ENCODE measurements at places on chromosomes 3 and 15.

- no peak for DNase-seq
Measured at GRCh38 chr3:160018959-160019358, 30.3 kb downstream of the IL12A start.

DNA sequence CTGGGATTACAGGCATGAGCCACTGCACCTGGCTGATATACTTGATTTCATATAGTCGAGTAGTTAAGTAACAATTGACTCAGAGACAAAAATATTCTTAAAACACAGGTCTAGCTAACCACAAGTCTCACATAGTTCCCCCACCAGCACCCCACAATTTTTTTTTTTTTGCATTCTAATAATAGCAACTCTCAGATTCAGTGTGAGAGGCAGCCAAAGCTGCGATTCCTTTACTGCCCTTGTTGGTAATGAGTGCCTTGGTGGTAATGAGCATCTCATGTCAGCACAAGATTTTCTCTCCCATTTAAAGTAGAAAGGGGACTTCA is 72.5 kb downstream of the WWTR1 start:
- DNase-seq, result no peak

DNA sequence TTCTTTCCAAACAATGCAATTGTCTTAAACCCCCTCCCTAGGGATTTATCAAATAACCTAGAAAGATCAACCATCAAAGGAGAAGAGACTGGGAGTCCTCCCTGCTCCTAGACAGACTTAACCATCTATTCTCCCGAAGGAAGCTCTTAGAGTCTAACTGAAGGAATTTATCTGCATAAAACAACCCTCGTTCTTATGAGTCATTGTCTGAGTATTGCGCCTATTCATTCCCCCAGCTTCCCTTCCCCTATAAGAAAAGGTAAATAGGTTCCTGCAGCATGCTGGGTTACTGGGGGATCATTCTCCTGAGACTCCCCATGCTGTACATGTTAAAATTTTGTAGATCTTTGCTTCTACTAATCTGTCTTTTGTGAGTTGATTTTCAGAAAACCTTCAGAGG is 412.7 kb downstream of the OCA2 start:
- DNase-seq, result no peak

- DNase-seq, result no peak
Measured at GRCh38 chr3:103388214-103388613, 953.4 kb downstream of the ZPLD1 start.

GRCh38 chr3:51678641-51679040 is 7.6 kb downstream of the TEX264 start:
- no peak for DNase-seq

DNA sequence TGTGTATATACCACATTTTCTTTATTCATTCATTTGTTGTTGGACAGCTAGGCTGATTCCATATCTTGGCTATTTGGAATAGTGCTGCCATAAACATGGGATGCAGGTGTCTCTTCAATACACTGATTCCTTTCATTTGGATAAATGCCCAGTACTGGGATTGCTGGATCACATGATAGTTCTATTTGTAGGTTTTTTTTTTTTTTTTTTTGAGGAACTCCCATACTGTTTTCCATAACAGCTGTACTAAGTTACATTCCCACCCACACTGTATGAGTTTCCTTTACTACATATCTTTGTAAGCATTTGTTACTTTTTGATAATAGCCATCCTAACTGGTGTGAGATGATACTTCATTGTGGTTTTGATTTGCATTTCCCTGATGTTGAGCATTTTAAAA is 437.7 kb downstream of the DIPK2A start:
- no peak for DNase-seq

DNA sequence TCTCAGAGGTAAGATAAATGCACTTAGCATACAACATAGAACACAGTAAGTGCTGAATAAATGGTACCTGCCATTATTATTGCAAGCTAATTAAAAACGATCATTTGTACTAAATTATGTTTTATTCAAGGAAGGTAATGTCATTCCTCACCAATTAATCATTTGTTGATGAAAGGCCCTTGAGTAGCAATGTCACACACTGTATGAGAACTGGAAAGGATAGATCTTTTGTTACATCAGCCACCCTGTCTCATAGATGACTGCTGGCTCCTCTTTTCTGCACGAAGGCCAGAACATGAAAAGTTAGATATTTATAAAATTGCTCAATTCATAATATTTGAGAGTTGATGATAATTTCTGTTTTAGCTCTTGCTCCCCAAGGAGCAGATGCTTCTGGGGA is 415.4 kb downstream of the RBMS3 start:
- DNase-seq, result no peak

GRCh38 chr3:16063603-16064002 is 110.9 kb upstream of the GALNT15 start:
- peak; percentile 66 for DNase-seq
